ENCODE measurements at places on chromosomes 3 and 15.

DNA sequence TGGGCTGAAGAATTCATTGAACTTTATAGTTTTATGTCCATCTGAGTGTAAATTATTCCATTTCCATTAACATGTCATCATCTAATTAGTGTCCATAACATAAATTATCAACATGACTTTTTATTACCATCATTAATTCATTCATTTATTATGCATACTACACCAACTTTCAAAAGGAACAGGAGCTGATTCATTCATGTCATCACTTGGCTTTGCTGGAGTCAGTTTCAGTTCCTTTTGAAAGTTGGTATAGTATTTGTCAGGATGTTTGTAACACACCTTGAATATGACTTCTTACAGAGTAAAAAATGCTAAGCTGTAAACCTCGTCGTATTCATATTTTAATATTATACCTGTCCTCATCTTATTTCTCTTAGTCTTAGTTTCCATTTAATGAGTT lies 298.0 kb upstream of the RBMS3 start:
- no peak for DNase-seq
- H3K4me3 ChIP-seq = no peak overlapping the region
- no peaks in the 10 kb centered on the region for H3K4me1 ChIP-seq
- no peak overlapping the region for H3K27ac ChIP-seq

DNA sequence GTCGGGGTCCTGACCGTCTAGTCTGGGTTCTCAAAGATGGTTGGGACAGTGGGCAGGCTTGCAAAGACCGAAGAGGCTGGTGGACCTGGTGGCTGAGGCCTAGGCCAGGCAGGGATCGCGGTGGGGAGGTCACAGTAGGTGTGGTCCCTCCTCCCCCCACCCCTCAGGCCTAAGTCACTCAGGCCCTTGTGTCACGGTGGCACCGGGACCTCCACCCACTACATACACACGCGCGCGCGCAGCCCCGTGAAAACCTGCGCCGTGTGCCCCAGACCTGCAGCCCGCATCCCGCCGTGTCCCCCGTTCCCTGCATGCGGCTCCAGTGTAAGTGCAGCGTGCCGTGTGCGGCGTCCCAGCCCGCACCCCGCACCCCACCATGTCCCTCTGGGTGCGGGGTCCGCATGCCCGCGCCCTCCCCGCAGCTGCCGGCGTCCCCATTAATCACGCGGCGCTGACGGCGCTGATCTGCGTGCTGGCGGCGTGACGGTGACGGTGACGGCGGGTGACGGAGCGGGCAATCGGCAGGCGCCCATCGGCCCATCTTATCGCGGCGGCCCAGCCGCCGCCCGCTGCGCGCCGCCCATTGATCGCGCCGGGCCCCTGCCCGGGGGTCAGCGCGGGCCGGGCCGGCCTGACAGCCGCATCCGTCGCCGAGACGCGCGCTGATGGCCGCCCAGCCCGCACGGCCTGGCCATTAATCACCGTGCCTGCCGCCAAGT lies 24.4 kb downstream of the SEC61A1 start:
- no peak for DNase-seq
- peaks cover 6% of the 10 kb centered on the region for H3K4me1 ChIP-seq
- peaks cover 42% of the 10 kb centered on the region for H3K36me3 ChIP-seq
- no peak overlapping the region for H3K27ac ChIP-seq
- no peaks in the 10 kb centered on the region for H3K27me3 ChIP-seq
- H3K4me3 ChIP-seq = peak overlapping the region; percentile 72

DNA sequence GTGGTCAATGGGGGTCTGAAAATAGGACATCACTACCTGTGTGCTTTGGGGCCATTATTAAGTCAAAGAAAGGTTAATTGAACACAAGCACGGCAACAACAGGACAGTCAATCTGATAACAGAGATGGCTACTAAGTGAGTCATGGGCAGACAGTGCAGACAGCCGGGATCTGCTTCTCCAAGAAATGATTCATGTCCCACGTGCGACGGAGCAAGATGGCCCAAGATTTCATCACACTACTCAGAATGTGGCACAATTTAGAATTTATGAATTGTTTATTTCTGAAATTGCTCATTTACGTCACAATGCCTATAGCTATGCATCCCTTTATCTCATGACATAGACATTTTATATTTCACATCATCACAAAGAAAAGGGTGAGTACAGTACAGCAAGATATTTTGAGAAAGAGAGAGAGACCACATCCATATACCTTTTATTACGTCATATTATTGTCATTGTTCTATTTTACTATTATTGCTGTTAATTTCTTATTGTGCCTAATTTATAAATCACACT lies 770.6 kb upstream of the NR2F2 start:
- no peak overlapping the region for H3K4me3 ChIP-seq
- no peaks in the 10 kb centered on the region for H3K36me3 ChIP-seq
- DNase-seq = no peak
- no peaks in the 10 kb centered on the region for H3K4me1 ChIP-seq
- no peaks in the 10 kb centered on the region for H3K27me3 ChIP-seq

GRCh38 chr3:50205413-50206276 lies 574 bp downstream of the SLC38A3 start:
- peaks cover 7% of the 10 kb centered on the region for H3K27me3 ChIP-seq
- H3K27ac ChIP-seq = no peak overlapping the region
- H3K36me3 ChIP-seq = no peaks in the 10 kb centered on the region

DNA sequence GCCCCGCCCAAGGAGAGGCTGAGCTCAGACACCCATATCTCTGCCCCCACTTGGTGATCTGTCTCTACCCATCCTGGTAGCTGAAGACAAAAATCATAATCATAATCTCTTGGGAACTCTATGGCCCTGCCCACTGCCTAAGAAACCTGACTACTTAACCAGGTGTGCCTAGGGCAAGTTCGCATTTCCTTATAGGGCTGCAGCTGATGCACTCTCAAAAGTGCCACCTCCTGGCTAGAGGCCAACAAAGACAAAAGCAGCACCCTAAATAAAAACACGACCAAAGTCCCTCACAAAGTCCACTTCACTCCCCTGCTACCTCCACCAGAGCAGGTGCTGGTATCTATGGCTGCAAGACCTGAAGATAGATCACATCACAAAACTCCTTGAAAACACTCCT lies 250.4 kb upstream of the SLITRK3 start:
- no peak for DNase-seq
- H3K4me1 ChIP-seq = no peaks in the 10 kb centered on the region
- no peaks in the 10 kb centered on the region for H3K27me3 ChIP-seq
- no peak overlapping the region for H3K27ac ChIP-seq

GRCh38 chr3:96831175-96831574 lies 16.8 kb downstream of the EPHA6 start:
- no peaks in the 10 kb centered on the region for H3K27me3 ChIP-seq
- no peak overlapping the region for H3K27ac ChIP-seq
- H3K36me3 ChIP-seq = no peaks in the 10 kb centered on the region
- no peak overlapping the region for H3K4me3 ChIP-seq

DNA sequence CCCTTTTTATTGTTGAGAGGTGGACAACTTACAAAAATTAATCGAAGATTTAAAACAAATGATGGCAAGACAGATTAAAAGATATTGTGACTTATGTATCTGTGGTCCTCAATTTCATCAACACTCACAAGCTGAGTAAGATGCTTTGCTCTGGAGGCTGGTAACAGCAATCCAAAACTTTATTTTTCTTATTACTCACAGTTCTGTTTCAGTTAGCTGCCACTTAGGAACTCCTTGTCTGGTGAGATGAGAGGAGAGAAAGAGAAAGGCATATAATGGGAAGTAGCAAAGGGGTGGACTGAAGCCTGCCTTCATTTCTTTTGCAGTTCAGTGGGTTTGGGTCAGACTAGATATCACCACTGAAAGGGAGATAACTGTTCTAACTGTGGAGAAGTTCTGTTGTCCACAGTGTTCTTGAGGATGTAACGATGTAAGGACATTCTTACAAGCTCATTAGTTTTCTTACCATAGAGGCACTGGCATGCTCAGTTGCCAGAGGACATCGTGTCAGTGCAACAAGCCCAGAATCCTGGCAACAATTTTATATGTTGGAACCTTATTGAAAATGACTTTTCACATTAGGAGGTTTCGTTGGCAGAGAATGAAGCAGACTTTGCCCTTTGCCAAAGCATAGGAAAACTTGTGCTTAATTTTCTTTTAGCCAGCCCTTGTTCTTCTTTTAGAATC lies 93.6 kb downstream of the PLCL2 start:
- H3K4me1 ChIP-seq = no peaks in the 10 kb centered on the region
- peaks cover 9% of the 10 kb centered on the region for H3K36me3 ChIP-seq
- no peak overlapping the region for H3K4me3 ChIP-seq
- DNase-seq = no peak

DNA sequence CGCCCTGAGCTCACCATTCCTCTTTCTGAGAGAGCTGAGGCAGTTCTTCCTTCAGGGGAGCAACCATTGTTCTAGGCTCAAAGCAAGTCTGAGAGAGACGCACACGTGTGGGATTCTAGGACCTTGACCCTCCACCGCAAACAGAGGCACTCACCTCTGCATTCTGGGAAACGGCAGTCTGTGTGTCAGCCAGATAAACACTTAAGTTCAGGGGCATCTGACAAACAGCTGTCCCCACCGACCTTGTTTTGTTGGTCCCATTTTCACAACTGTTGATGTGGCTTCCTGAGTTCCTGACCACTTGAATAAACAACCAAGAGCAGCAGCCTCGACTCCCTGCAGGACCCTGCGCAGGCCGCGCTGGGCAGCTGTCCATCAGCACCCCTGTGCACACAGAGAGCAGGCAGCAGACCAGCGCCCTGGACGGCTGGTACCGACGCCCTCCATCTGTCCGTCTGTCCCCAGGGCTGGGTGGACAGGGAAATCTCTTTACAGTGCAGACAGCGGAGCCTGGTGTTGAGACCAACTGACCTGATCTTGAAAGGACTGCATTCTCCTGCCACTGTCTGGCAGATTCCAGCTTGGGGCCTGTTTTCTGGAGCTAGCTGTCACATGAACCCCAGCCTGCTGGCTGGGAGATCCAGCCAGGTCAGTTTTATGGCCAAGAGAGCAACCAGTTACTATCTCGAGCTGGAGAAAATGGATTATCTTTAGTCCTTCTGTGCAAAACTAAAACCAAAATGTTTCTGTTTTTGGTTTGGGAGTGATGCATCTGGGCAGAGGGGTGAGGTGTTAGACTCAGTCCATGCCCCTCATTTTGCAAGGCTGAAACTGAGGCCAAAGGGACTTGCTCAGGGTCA lies 64.2 kb downstream of the FAM43A start:
- H3K4me1 ChIP-seq = peaks cover 14% of the 10 kb centered on the region
- DNase-seq = peak; percentile 29
- no peak overlapping the region for H3K27ac ChIP-seq
- H3K4me3 ChIP-seq = peak overlapping the region; percentile 21
- H3K27me3 ChIP-seq = no peaks in the 10 kb centered on the region

- no peak for DNase-seq
- H3K36me3 ChIP-seq = peaks cover 3% of the 10 kb centered on the region
- no peak overlapping the region for H3K4me3 ChIP-seq
- H3K27me3 ChIP-seq = no peaks in the 10 kb centered on the region
- H3K4me1 ChIP-seq = no peaks in the 10 kb centered on the region
- no peak overlapping the region for H3K27ac ChIP-seq
Measured at GRCh38 chr3:98977520-98977919, 76.0 kb upstream of the DCBLD2 start.

DNA sequence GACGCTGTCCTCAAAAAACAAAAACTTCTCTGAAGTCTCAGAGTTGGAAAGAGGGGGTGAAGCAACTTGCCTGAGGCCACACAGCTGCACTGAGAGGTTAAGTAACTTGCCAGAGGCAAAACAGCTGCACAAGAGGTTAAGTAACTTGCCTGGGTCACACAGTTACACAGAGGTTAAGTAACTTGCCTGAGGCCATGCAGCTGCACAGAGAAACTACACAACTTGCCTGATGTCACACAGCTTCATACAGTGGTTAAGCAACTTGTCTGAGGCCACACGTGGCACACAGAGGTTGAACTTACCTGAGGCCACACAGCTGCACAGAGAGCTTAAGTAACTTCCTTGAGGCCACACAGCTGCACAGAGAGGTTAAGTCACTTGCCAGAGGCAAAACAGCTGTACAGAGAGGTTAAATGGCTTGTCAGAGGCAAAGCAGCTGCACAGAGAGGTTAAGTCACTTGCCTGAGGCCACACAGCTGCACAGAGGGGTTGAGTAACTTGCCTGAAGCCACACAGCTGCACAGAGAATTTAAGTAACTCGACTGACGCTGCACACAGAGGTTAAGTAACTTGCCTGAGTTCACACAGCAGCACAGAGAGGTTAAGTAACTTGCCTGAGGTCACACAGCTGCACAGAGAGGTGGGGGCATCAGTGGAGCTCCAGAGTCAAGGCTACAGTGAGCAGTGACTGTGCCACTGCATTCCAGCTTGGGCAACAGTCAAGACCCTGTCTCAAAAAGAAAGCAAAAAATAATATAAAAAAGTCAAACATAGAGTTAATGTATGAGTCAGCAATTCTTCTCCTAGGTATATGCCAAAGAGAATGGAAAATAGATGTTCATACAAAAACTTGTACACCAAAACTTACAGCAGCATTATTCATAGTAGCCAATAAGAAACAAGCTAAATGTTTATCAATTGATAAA lies 12.0 kb upstream of the ACAD9 start:
- H3K36me3 ChIP-seq = no peaks in the 10 kb centered on the region
- H3K4me3 ChIP-seq = no peak overlapping the region
- no peak overlapping the region for H3K27ac ChIP-seq
- DNase-seq = no peak
- no peaks in the 10 kb centered on the region for H3K4me1 ChIP-seq

DNA sequence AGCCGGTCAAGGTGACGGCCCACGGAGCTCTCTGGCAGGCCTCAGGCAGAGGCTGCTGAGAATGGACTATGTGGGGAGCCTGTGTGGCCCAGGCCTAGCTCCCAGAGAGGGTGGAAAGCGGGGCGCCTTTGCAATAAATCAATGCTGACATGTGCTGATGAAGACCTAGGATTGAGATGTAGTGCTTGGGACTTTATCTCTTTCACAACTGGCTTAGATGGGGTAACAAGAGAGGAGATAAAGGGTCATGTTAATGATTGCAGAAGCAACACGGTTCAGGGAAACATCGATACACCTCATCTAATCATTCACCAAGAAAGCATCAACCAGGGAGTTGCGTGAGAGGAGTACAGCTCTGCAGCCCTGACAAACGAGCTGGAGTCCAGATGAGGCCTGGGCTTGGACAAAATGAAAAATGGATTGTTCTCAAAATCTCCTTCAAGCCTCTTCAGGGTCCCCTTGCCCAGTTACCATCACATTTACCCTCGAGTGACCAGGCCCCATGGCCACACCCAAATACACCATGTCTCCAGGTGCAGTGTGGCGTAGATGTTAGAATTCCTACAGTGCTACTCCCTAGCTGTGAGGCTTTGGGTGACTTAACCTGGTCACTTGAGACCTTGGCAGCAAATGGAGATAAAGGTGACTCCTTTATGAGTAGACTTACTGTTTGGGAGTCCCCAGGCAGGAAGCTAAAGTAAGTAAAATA lies 146.4 kb upstream of the LIPC start:
- H3K27me3 ChIP-seq = no peaks in the 10 kb centered on the region
- no peak for DNase-seq
- no peaks in the 10 kb centered on the region for H3K4me1 ChIP-seq
- H3K27ac ChIP-seq = no peak overlapping the region

Data from H9 (cell line).